ENCODE measurements at places on chromosomes 7 and 10.

DNA sequence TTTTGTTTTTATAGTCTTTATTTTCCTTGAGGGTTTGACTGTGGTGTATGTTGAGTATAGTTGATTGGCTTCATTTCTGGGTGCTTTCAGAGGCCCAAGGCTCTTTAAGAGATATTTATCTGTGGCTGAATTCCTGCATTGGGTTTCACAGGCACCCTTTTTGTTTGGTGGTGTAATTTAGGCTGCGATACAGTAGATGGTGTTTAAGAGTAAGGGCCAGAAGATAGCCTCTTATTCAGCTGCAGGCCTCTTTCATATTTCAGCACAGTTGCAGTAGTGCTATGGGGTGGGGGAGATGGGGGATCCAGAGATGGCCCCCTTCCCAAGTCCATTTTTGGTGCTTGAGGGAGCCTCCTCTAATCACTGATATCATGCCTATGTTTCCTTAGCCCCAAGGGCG is 69.7 kb downstream of the MGAM2 start:
- no peak for DNase-seq

GRCh38 chr10:4333459-4333894 is 492.5 kb upstream of the AKR1E2 start:
- DNase-seq = no peak

- DNase-seq = no peak
Observed at GRCh38 chr7:8605221-8605620, 171.8 kb downstream of the NXPH1 start.

DNA sequence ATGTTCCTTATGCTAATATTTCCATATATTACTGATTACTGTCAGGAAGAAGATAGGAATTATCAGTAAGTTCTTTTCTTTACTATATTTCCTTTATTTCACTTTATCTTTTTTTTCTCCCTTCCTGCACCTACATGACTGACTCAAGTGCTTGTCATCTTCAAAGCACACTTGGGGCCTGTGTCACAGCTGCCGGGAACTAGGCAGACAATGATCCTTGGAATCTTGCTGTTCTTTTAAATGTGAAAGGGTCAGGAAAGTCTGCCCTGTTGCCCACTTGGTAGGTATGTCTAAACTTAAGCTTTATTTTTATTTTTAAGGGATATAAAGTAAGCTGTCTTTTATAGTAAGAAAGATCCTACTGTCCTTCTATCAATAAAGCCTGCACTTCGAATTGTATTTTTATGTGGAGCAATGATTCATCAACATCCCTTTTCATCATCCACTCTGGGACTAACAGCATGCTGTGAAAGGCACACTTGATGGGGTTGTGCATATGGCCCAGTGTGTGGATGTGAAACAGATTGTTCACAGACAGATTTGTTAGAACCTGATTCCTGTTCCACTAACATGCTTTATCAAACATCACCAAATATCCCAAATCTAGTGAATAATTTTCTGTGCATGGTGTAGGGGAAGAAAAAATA is 556.9 kb downstream of the DNAJB9 start:
- DNase-seq = peak; percentile 25

DNA sequence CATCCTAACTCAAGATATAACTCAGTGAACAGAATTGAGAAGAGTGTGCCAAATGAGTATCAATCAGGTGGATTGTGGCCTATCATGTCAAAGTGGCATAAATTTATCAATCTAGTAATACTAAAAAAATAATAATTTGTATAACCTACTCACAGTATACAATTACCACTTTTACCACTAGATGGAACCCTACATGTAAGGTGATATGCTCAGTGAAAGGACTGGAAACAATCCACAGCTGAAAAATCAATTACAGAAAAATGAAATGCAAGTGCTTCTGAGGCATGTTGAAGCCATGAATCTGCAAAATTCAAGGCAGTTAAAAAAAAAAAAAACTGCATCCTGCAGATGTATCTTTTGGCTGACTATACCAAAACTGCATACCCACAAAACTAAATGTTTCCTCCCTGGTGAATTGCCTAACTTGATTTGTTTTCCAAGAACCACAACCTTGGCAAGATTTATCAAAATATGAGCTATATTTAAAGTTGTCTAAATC is 13.9 kb downstream of the ARHGAP19 start:
- no peak for DNase-seq

DNA sequence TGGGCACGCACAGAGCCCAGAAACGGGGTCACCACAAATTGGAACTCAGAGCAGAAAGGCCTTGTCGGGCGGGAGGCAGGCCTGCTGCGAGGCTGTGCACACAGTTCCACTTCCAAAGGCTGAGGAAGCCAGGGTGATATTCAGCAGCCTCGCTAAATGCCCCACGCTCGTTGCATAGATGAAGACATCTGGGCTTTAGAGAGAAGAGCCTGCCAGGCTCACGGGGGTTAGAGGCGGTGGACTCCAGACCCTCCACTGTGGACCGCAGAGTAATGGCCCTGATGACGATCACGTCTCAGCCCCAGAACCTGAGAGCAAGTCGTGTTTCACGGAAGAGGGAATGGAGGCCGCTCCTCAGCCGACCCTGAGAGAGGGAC is 104.2 kb downstream of the DNAJB6 start:
- DNase-seq = no peak

GRCh38 chr7:38975944-38976392 is 1.7 kb upstream of the POU6F2 start:
- no peak for DNase-seq

DNA sequence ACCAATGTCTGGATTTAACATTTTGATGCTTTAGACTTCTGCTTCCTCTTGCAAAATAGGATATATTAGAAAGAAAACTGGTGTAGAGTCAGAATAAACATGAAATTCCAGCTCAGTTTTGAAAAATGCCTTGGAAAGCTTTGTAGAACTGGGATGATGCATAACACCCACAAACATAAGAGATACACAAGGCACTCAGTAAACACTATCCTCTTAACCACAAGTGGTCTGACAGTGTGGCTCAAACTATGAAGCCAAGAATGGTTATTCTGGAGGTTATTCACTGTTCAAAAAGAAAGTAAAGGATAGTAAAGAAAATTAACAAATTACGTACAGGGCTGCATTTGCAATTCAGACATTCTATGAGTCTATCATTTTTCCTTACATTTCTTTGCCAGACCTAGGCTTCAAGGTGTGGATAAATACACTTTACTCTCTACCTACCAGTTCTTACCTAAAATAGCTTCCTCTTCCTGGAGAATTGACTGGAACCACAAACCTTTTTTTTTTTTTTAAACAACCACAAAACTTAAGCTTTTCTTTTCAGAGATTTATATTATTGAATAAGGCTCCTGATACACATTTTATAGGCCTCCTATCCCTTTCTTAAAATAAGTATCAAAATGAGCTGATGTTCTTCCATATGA is 9.0 kb upstream of the RSBN1L start:
- no peak for DNase-seq

GRCh38 chr10:58704226-58704625 is 191.6 kb downstream of the BICC1 start:
- DNase-seq = no peak

- DNase-seq = no peak
Observed at GRCh38 chr7:100832281-100832633, 4.9 kb upstream of the EPHB4 start.

GRCh38 chr7:132138817-132139216 is 437.5 kb downstream of the PLXNA4 start:
- DNase-seq = no peak

All from NT2/D1 (cell line).